ENCODE measurements at places on chromosomes 3 and 15. TPM values are rescaled to one million over a fixed set of nuclear protein-coding genes. Genes with fewer than 3 reads are reported as not detected.

The ANKRD34C gene
- total RNA-seq, result not detected

The KNL1 gene
- 17.3 TPM for total RNA-seq

DNA sequence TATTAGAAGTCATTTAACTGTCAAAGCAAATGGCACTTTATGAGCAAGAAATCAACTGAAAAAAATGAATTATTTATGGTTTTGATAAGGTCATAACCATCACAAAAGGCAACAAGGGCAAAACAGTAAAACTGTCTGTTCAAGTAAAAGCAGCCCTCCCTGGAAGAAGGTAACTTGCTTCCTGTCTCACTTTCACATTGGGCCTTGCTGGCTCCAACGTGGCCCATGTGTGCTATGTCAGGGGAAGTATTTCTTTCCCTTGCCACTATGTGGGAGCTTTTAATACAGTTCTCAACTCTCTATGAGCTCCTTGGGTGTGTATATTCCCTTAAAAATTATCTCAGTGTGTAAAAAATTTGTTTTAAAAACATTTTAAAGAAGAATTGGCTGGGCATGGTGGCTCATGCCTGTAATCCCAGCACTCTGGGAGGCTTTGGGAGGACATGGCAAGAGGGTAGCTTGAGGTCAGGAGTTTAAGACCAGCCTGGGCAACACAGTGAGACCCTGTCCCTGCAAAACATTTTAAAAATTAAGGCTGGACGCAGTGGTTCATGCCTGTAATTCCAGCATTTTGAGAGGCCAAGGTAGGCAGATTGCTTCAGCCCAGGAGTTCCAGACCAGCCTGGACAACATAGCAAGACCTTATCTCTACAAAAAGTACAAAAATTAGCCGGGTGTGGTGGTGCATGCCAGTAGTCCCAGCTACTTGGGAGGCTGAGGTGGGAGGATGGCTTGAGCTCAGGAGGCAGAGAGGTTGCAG lies 45.2 kb upstream of the TJP1 start:
- H3K27ac ChIP-seq, result no peak overlapping the region
- H3K4me1 ChIP-seq, result no peaks in the 10 kb centered on the region
- no peak for DNase-seq
- H3K4me3 ChIP-seq, result no peak overlapping the region
- H3K27me3 ChIP-seq, result no peaks in the 10 kb centered on the region
- H3K36me3 ChIP-seq, result no peaks in the 10 kb centered on the region

GRCh38 chr15:77840991-77841775 lies 208.5 kb upstream of the LINGO1 start:
- H3K27ac ChIP-seq, result no peak overlapping the region
- DNase-seq, result no peak
- no peaks in the 10 kb centered on the region for H3K36me3 ChIP-seq
- no peaks in the 10 kb centered on the region for H3K27me3 ChIP-seq

DNA sequence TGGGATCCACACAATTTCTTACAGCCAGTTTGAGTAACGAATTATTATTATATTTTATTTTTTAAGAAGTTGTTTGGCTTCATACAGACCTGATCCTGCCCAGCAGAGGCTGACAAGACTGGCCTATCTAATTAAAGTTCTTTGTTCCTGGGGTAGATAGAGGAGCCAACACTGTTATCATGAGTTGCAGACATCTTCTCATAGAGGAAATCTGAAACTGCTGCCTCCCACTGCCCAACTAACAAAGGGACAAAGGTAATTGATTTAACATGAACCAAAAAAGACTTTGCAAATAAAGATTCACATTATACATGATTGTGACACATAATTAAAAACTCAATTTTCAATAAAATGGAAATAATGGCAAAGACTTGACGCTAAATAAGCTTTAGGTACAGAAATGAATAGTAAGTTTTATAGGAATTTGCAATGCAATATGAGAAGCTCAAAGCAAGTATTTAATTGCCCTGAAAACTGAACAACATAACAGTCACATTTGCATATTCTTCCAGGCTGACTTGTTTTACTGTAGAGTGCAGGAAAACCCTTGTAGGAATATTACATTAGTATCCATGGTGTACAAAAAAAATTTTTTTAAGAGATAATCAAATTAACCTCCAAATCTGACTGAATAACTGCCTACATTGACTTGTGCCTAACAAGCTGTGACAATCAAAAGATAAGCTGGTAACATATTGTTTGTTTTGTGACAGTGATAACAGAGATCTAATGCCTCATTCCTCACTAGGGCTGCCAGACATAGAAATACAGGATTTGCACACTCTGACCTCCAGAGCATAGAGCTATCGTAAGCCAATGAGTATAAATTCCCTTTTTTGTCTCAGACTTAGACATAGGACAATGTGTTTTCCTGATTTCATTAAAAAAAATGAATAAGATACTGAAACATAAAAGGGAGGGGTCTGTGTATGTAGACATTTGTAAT lies 273.2 kb downstream of the MFSD1 start:
- no peaks in the 10 kb centered on the region for H3K4me1 ChIP-seq
- H3K27me3 ChIP-seq, result no peaks in the 10 kb centered on the region
- H3K27ac ChIP-seq, result no peak overlapping the region
- no peak overlapping the region for H3K4me3 ChIP-seq
- DNase-seq, result no peak

The TMEM44 gene
- total RNA-seq, result 11.9 TPM

The MKRN3 gene
- 6.7 TPM for total RNA-seq

DNA sequence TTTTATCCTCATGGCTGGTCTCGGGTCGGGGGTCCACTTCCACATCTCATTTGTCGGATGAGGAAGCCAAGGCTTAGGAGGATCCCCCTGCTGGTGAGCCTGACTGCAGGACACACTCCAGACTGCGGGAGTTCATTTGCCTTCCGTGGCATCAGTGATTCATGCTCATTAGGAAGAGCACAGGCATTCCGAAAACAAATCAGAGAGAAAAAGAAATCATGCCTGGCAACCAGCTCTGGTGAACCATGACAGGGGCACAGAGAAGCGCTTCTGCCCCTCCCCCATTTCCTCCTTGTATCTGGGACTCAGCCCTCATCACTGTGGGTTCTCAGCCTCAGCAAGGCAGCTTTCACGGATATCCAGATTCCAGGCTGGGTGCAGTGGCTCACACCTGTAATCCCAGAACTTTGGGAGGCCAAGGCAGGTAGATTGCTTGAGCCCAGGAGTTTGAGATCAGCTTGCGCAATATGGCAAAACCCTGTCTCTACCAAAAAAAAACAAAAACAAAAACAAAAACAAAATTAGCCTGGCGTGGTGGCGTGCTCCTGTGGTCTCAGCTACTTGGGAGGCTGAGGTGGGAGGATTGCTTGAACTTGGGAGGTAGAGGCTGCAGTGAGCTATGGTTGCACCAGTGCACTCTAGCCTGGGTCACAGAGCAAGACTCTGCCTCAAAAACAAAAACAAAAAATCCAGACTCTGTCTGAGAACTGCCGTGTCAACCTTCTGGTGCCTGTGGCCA lies 28.4 kb downstream of the IRAK2 start:
- no peaks in the 10 kb centered on the region for H3K36me3 ChIP-seq
- peak overlapping the region; percentile 93 for H3K27ac ChIP-seq
- no peaks in the 10 kb centered on the region for H3K27me3 ChIP-seq
- no peak overlapping the region for H3K4me3 ChIP-seq
- DNase-seq, result peak; percentile 31
- peaks cover 82% of the 10 kb centered on the region for H3K4me1 ChIP-seq

DNA sequence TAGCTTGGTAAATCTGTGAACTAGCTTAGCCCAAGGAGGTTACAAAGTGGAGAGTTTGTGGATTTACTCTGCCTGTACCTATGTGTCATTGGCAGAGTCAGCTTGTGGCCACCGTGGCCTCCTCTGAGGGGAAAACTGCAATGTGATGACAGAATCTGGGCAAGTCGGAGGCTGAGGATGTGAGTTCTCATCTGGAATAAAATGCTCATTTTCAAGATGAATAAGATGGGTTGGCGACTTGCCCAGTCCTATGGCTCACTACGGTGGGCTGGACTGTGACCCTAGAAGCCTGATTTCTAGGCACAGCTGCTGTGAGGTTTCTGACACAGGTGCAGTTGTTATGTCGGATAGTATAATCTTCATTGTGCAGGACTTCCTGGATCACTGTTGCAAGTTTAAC lies 83.7 kb downstream of the ETV5 start:
- DNase-seq, result no peak
- no peaks in the 10 kb centered on the region for H3K27me3 ChIP-seq
- no peaks in the 10 kb centered on the region for H3K4me1 ChIP-seq
- H3K4me3 ChIP-seq, result no peak overlapping the region

The MB21D2 gene
- total RNA-seq, result 0.72 TPM

- DNase-seq, result no peak
- H3K4me3 ChIP-seq, result no peak overlapping the region
- H3K27ac ChIP-seq, result peak overlapping the region; percentile 28
- no peaks in the 10 kb centered on the region for H3K27me3 ChIP-seq
- H3K36me3 ChIP-seq, result no peaks in the 10 kb centered on the region
Observed at GRCh38 chr3:129348734-129349133, 70.1 kb downstream of the HMCES start.

- H3K4me1 ChIP-seq, result peaks cover 27% of the 10 kb centered on the region
- H3K36me3 ChIP-seq, result no peaks in the 10 kb centered on the region
- no peak overlapping the region for H3K27ac ChIP-seq
Observed at GRCh38 chr15:64571857-64572291, 111.5 kb downstream of the ZNF609 start.

All from esophagus squamous epithelium (tissue), 5 donors.